A549 treated with GW870086 at 1 μM for 4 hours (cell line): ENCODE measurements at places on chromosomes 13 and 19. TPM values are rescaled to one million over a fixed set of nuclear protein-coding genes. Genes with fewer than 3 reads are reported as not detected.

Gene P2RY11
- total RNA-seq: 5.2 to 10.9 TPM (median 7.6 TPM) in 5 replicates

Gene MAMSTR
- total RNA-seq: 0.30 to 0.50 TPM (median 0.41 TPM) in 5 replicates

Gene PCP2
- not detected in 5 replicates for total RNA-seq

Gene ADGRE3
- total RNA-seq: not detected in 5 replicates

Gene ADAMTS10
- total RNA-seq: 8.8 to 15.2 TPM (median 12.9 TPM) in 5 replicates

Gene SYMPK
- 55.7 to 77.3 TPM (median 73.2 TPM) in 5 replicates for total RNA-seq

Gene CAPN12
- total RNA-seq: 4.2 to 6.0 TPM (median 5.6 TPM) in 5 replicates

Gene RASIP1
- total RNA-seq: 0.51 to 0.67 TPM (median 0.56 TPM) in 5 replicates

Gene INSL3
- total RNA-seq: 0.21 to 0.79 TPM (median 0.50 TPM) in 5 replicates

Gene CYP2A6
- not detected in 5 replicates for total RNA-seq

Gene PNMA8B
- total RNA-seq: not detected in 5 replicates
